NCI-H1417 (cell line): ENCODE measurements at places on chromosomes 4 and X.

DNA sequence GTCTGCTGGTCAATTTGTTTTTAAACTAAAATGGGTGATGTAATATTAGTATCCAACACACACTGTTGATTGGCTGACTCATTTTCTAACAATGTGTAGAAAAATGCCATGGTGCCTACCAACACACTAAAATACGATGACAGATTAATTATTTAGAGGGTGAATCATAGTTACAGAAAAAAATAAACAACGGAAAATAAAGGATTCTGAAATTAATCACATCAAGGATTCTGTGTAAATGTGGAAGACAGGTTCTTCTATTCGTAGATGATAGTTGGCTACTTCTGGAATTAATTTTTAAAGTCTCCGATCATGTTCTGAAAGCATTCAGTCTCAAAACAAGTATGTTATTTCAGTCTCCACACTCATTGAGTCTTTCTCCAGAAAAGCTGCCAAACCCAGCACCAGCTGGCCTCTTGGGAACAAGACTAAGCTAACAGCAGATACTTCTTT lies 8.2 kb upstream of the IQCM start:
- no peak for DNase-seq

DNA sequence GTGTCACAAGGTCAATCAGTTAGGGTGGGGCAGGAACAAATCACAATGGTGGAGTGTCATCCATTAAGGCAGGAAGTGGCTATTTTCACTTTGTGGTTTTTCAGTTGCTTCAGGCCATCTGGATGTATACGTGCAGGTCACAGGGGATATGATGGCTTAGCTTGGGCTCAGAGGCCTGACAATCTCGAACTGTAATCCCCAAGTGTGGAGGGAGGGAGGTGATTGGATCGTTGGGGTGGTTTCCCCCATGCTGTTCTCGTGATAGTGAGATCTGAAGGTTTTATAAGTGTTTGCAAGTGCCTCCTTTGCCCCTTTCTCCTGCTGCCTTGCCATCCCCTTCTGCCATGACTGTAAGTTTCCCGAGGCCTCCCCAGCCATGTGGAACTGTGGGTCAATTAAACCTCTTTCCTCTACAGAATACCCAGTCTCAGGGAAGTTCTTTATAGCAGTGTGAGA lies 36.7 kb upstream of the STS start:
- no peak for DNase-seq

DNA sequence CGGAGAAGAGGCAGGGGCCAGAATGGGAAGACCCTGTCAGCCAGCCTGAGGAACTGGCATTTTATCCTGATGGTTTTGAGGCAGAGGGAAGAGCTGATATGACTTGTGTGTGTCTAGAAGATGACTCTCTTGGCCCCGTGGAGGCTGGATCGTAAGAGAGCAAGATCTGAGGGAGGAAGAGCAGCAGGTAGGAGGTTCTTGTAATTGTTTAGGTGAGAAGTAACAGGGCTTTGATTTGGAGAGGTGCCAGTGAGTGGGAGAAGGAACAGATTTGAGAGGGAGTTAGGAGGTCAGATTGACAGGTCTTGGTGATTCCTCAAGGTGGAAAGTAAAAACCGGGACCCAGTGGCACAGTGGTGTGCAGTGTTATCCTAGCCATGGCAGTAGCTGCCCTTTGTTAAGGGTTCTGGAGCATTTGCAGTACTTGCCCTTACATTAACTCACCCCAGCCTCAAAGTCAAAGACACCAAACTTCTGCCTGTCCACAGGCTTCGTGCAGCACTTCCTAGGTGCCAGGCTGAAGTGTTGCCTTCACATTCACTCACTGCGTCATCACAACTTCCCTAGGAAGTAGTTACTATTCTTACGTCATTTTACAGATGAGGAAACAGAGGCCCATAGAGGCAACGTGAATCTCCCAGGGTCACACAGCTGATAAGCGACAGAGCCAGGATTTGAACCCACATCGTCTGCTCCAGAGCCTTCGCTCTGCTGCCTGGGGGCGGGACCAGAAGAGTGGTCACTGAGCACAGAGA lies 23.7 kb downstream of the RTL5 start:
- no peak for DNase-seq

- DNase-seq: no peak
Measured at GRCh38 chr4:104417357-104417882, 77.3 kb downstream of the CXXC4 start.

GRCh38 chrX:67044029-67044653 lies 405.3 kb upstream of the EDA2R start:
- DNase-seq: no peak

DNA sequence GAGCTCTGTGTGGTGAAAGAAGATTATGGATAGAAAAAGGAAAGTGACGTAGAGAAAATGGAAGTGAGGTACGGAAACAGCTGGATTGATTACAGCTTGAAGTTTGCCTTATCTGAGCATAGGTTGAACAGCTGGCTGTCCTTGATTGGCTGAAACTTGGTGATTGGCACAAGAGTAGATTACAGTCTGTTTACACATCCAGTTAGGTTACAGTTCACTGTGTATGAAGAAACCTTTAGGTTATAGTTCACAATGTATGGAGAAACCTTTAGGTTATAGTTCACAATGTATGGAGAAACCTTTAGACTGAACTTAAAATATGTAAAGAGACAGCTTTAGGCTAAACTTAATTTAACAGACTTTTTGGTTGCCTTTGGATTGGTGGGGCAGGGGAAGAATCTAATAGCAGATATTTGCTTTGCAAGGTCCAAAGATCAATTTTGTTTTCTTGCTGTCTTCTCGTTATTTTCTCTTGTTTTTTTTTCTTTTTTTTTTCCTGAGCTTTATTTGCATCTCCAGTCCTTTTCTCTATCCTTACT lies 15.6 kb upstream of the ART3 start:
- DNase-seq: no peak

- DNase-seq: no peak
Measured at GRCh38 chr4:41611124-41611838, 73.3 kb downstream of the LIMCH1 start.

DNA sequence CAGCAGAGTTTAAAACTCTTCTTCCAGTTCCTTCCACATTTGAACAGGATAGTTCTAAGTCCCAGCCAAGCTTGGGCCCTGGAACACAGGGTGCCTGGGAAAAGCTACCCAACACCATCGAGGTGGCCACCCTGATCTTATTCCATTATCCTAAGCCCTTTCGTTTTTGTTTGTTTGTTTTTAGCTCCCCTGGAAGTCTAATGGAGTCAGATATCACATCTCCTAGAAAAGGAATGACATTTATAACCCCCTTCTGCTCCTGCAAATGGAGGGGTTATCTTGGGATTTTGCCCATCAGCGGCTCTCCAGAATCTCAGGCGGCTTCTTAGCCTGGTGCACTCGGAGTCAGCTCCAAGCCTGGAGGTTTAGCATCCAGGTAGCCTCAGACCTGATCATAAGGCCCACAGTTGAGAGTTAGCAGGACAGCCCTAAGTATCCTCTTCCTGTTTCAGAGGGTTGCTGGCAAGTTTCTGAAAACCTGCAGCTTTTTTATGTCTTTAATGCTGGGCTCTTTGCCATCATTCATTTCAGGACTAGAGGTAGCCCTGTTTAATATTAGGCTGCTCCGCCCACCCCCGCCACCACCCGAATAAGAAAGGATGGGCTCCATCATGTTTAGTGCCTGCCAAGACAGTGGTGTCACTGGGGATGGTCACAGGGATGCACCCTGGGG lies 230.0 kb upstream of the LNX1 start:
- no peak for DNase-seq

- no peak for DNase-seq
Measured at GRCh38 chr4:6812766-6813165, 30.2 kb downstream of the KIAA0232 start.

DNA sequence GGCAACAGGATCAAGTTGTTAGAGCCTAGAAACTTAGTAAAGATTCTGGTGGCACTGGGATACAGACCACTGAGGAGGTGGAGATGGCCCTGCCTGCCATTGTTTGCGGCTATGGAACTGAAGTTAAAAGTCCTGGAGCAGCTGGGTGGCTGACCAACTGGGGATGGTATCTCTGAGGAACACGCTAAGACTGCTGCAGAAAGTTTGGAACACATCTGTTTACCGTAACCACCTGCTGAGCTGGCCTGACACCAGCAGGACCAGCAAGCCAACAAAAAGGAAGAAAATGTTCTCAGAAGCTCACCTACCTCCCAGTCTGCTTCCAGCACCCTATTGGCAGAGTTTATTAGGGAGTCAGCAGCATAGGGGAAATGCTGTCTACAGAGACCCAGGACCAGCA lies 17.4 kb upstream of the PACRGL start:
- DNase-seq: no peak

DNA sequence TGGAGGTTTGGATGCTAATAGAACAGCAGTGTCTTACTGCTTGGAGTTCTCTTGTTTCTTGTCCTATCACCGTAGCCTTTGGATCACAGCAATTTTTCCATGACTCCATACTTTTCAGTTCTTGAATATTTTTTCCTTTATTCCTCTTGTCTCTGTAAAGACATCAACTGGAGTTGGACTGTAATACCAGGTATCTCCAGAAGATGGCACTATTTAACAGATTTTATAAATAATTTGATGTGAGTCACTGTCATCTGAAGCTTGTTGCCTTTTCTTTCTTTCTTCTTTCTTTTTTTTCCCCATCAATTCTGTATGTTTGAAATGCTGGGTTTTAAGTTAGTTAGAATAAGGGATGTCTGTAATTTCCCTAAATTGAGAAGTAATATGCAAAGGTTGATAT lies 24.1 kb downstream of the HPRT1 start:
- DNase-seq: peak; percentile 54

DNA sequence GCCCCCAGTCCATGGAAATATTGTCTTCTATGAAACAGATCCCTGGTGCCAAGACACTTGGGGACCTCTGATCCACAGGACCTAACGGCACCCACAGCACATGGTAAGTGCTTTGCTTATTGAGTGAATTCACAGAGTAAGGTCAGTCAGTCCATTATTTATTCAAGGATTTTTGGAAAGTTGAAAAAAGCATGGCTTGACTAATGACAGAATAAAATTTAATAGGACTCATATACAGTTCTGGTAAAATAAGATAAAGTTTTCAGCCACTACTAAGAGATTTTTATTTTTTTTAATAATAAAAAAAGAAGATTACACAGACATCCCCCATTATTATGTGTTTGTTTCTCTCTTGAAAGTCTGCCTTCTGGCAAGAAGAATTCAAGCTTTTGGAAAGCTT lies 490.6 kb upstream of the HS3ST1 start:
- no peak for DNase-seq

DNA sequence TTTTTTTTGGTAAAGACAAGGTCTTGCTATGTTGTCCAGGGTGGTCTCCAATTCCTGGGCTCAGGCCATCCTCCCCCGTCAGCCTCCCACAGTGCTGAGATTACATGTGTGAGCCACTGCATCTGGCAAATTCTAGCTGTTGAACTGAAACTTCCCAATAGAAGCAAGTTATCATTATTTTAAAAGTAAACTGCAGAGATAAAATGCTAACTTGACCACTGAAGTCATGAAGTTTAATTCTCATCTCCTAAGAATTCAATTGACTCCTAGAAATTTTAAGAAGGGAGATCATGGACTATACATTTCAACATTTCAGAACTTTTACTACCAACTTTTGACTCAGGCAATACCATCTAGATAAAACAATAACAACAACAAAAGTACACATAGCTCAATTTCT lies 11.7 kb upstream of the EXOSC9 start:
- no peak for DNase-seq
